ENCODE measurements at places on chromosomes 3 and 15.

- peak; percentile 81 for DNase-seq
Observed at GRCh38 chr15:52780172-52780980, 9.8 kb downstream of the ONECUT1 start.

GRCh38 chr3:183117056-183117455 lies 17.8 kb upstream of the MCCC1 start:
- DNase-seq, result no peak

DNA sequence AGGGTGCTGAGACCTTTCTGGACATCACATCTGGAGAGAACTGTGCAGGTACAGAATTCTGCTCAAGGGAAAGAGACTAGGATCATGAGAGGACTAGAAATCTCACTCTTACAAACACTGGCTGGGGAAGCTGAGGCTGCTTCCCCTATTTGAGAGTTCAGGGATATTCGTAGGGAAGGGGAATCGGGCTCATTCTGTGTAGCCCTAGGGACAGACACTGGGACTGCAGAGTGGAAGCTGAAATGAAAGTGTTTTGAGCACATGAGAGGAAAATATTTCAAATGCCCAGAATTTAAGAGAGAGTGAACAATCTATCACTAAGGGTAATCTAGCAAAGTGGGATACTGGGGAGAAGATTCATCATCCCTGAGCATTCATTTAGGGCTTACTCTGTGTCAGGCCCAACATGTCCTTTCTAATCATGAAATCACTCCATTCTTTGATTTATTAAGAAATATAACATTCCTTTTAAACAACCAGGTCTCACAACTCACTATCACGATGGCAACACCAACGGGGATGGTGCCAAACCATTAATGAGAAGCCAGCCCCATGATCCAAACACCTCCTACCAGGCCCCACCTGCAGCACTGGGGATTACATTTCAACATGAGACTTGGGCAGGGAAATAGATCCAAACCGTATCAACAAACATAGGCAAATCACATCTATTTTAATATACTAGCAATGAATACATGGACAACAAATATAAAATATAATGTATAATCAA lies 63.0 kb downstream of the CPN2 start:
- DNase-seq, result no peak

GRCh38 chr3:37999836-38000235 lies 9.2 kb downstream of the VILL start:
- DNase-seq, result peak; percentile 8

GRCh38 chr15:38826880-38827279 lies 262.3 kb upstream of the RASGRP1 start:
- no peak for DNase-seq

- peak; percentile 86 for DNase-seq
Observed at GRCh38 chr3:39267631-39268548, 11.9 kb downstream of the CX3CR1 start.

GRCh38 chr15:67366904-67367303 lies 112.3 kb downstream of the IQCH start:
- DNase-seq, result peak; percentile 10

DNA sequence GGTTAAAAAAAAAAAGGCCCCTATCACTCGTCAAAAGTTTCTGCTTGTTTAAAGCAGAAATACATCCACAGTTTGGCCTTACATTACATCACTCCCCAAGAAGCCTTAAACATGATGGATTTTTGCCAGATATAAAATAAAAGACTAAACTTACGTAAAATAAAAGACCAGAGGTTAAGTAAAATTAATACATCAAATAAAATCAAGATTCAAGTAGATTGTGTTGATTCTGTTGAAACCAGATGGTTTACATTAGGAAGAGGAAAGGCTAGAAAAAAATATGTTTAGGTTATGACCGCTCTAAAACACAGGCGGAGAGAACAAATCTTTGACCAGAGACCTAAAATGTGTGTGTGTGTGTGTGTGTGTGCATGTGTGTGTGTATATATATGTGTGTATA lies 104.1 kb downstream of the DUT start:
- DNase-seq, result no peak

DNA sequence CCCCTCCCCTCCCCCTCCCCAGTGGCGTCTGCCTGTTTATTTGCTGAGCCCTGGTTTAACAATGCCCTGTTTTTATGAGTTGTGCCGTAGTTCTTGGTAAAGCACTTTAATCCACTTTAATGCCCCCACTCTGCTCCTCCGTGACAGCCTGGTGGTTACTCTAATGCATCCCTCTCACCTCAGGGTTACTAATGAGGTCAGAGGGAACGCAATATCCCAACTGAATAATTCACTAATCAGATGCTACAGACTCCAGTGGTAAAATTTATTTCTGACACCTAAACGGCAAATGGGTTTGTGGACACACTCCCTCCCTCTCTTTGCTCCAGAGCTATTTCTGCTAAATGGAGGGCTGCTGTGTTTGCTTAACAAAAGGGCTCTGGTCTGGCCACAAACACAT lies 26.1 kb upstream of the NTRK3 start:
- no peak for DNase-seq

DNA sequence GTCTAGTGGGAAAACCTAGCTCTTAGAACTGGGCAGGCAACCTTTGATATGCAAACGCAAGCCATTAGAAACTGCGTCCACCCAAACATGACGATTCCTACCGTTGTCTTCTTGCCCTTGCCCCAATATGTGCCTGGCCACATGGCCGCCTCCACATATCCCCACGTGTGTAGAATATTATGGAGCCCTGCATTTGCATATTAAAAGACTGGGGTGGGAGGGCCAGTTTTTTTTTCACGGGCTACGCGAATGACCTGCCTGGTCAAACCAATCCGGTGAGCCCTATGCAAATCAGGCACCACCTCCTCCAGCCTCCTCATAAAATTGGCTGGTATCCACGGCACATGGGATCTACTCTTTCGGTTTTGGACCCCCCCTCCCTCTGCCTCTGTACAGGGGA lies 381.0 kb upstream of the RGMA start:
- no peak for DNase-seq

GRCh38 chr15:101579631-101580163 lies 72.5 kb downstream of the TM2D3 start:
- no peak for DNase-seq

DNA sequence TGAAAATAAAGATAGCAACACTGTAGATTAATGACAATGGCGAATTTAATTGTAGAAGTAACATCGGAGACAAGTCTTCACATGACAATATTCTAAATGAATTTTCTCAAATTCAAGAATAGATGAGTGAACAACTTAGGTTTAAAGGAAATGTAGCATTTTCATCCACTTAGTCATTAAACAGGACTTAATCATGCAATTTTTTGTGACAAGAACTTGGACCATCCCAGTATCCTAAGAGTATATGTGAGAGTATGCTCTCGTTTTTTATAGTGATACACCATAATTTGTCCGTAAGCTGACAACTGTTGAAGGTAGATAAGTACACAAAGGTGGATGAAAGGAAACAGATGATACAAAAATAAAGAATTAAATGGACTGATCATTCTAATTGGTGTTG lies 81.5 kb downstream of the DLG1 start:
- no peak for DNase-seq

DNA sequence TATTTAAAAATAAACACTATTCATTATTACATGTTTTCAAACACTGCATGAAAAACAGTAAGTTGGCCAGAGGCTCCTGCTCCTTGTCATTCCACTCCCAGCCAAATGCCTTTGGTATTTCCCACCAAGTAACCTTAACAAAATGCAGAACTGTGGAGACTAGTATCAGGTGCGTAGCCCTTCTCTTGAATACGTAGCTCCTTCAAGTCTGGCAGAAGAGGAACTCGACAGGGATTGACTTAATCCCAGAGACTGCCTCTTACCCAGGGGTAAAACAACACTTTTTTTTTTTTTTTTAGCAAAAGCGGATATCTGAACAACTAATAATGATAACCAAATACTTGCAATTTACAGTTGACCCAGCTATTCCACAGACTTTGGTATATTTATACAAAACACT lies 738 bp downstream of the COMMD2 start:
- DNase-seq, result no peak

- DNase-seq, result peak; percentile 20
Observed at GRCh38 chr3:171614318-171614921, 154.2 kb upstream of the TNIK start.

DNA sequence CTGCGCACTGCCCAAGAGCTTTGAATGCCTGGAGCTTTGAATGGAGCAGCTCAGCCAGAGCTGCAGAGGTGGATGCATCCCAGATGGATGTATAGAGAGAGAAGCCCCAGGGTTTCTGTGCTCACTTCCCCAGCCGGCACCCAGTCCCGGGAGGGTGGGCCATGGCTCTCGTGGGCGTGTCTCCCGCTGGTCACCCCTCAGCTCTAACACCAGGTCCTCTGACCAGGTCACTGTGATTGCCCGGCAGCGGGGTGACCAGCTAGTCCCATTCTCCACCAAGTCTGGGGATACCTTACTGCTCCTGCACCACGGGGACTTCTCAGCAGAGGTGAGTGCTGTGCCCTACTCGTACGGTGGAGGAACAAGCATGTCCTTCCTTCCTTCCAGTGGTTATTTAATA lies 10.7 kb downstream of the TMEM43 start:
- DNase-seq, result no peak

DNA sequence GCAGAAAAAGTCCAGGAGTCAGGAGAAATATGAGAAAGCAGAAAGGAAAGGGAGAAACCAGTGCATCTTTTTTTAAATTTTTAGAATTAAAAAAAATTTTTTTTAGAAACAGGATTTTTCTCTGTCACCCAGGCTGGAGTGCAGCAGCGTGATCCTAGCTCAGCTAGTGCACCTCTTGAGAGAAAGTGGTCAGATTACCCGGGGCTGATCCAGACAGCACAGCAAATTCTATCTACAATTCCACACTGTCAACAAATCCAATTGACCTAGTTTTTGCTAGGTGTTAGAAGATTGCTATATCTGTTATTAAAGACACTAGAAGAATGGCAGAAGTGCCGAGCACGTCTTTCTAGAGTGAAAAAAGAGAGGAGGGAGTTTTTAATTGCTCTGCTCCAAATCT lies 117.3 kb downstream of the RFTN1 start:
- no peak for DNase-seq

- DNase-seq, result no peak
Observed at GRCh38 chr3:114128826-114129225, 50.0 kb downstream of the DRD3 start.

DNA sequence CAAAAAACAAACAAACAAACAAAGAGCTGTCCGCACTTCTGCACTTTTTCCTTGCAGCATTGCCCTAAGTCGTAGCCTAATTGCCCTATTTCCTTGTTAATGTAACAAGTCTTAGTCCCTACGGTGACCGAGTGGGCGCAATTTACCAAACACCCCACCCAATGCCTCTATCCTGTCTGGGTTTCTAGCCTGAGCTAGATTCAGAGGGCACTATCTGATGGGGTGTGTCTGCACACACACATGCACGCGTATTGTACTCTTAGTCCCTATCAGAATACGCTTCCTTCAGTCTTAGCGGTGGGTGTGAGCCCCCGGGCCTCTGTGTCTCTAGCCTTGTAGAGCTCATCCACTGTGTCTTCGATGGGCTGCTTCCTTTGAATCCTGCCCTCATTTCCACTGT lies 125.9 kb upstream of the DLG1 start:
- no peak for DNase-seq

DNA sequence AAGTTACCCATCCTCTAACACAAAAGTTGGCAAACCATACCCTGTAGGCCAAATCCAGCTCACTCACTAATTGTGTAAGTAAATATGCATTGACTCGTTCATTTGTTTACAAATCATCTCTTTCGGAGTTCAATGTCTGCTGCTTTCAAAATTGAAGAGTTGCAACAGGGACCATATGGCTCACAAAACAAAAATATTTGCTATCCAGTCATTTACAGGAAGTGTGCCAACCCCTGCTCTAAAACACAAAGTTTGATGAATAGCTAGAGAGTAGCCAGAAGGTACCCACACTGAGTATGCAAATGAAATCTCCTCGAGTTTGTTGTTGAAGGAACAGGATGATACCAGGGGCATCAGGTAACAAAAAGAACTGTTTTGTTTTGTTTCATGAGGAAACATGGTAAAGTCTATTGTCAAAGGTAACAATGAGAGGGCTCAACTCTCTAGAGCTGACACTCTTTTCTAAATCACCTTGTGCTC lies 236.2 kb upstream of the THBS1 start:
- no peak for DNase-seq

- DNase-seq, result no peak
Observed at GRCh38 chr15:64690008-64690407, 85.4 kb downstream of the RBPMS2 start.

DNA sequence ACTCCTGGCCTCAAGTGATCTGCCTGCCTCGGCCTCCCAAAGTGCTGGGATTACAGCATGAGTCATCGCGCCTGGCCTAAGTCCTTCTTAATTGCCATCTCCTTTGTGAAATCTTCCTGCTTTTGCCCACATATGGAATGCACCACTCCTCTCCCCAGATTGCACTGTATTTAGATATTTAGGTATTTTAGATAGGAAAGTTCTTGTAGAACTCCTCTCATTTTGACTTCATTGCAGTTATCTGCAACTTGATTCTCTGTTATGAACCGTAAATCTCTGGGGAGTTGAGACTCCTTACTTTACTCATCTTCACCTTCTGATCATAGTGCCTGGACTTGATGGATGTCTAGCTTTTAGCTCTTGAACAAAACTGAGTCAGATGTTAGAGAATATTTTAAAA lies 150.7 kb downstream of the AKAP13 start:
- no peak for DNase-seq

DNA sequence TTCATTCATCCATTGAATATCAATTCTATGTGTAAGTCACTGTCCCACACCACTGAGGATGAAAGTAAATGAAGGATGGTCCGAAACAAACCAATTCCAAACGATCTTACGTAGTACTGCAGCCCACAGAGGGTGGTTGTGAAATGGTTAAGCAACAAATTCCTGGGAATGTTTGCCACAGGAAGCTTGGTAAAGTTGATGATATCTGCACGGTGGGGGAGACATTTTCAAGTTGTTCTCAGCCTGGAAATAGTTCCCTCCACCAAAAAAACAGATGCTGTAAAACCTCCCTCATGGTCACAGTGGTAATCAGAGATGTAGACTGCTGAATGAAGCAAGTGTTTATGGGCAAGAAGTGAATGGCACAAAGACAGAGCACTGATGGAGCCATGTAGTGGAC lies 35.9 kb upstream of the BNC1 start:
- DNase-seq, result no peak

DNA sequence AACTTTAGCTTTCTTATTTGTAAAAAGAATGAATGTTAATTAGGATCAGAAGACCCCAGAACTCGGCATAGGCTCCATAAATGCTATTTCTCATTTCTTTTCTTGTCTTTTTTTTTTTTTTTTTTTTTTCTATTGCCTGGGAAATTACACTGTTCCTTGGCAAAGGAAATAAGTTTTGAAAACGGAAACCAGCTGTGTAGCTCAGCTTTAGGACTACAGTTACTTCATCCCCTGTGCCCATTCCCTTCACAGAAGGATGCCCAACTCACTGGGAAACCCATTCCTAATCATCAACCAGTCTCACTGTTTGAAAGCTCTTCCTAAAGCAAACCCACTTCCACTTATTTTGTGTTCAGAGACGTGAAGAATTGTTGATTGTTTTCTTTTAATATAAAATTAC lies 254.0 kb upstream of the IL12A start:
- DNase-seq, result no peak

DNA sequence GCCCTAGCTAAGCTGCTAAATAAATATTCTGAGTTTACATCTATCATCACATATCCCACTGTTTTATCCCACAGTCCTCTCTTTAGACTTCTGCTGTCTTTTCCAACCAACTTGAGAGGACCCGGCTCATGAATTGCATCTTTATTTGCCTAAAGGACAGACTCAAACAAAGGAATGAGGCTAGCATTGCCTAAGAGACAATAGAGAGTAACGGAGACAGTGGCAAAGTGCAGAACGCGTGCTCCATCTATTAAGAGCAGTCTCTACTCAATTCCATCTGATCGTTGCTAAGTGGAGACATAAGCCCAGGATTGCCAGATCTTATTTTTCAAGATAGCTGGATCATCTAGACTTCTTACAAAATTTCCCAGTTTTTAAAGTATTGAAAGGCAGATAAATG lies 2.3 kb downstream of the ADAMTSL3 start:
- no peak for DNase-seq
